CD4-positive, alpha-beta T cell treated with Interleukin-12 subunit alpha and Interleukin-12 subunit beta, for 1 hour (primary cell): ENCODE measurements at places on chromosomes 2 and 18.

DNA sequence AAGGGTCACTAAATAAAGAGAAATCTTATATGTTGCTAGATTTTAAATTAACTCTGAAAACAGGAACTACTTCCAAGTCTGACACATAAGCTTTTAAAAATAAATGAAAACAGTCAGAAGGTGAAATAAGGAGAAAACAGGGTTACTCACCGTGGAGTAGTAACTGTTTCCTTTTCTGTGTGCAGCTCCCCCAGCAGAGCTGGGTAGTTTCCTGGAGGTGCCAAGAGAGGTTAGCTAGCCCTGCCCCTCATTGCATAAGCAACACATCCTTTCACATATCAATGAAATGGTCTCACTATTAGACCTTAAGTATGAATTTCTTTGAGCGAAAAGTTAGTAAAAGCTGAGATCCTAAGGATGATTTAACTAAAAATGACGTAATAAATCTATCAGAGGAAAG lies 54.0 kb upstream of the GPR75 start:
- DNase-seq = peak; percentile 10

DNA sequence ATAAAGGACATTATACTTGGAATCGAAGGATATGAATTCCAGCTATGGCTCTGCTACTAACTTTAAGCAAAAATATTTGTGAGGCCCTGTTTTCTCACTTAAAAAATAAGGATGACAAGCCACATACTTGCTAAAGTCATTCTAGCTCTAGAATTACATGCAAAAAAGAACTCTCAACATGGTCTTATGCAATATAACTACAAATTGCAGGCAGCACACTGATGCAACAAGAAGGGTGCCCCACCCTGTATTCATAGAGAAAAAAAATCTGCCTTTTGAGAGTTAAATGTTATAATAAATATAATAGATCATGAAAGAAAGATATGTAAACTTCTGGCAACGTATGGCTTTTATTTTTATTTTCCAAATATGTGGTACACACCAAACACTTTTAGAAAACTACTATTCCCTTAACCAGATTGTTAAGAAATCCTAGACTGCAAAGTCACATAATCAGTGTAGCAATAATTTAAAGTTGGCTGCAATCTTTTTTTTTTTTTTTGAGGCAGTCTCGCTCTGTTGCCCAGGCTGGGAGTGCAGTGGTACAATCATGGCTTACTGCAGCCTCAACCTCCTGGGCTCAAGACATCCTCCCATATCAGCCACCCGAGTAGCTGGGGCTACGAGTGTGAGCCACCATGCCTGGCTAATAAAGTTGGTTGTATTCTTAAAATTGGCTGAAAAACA lies 40.2 kb upstream of the WDSUB1 start:
- DNase-seq = no peak

DNA sequence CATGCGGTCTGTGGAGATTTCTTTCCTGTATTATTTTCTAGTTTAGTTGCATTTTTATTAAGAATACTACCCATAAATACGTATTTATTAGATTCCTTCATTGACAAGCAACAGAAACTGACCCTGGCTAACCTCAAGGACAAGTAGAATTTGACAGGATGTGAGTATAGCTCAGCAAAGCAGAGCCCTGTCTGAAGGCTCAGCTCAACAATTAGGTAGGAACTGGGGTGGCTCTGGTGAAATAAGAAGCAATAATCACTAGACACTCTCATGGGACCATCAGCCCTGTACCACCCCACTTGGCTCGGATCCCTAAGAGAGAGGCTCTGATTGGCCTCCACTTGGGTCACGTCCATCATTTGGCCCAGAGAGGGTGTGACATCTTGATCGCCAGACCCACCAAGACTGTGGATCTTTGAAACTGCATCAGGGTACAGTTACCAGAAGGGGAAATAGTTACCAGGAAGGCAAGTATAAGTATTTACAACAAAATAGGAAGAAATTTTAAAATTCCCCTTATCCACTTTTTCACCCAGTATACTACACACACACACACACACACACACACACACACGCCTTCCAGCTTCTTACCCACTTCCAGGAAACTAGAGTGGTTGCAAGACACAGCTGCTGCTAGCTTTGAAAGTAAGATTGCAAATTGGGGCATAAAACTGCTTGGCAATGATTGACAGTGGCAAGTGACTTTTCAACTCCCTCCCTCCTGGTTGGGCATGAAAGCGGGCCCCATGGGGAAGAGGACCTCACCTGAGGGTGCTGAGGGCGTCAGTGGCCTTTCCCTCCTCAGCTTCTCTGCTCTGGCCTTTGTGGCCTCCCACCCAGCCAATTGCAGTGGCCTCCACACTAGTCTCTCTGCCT lies 41.8 kb downstream of the KCTD18 start:
- peak; percentile 51 for DNase-seq

- DNase-seq = no peak
Observed at GRCh38 chr2:5588601-5589000, 103.6 kb upstream of the SOX11 start.

DNA sequence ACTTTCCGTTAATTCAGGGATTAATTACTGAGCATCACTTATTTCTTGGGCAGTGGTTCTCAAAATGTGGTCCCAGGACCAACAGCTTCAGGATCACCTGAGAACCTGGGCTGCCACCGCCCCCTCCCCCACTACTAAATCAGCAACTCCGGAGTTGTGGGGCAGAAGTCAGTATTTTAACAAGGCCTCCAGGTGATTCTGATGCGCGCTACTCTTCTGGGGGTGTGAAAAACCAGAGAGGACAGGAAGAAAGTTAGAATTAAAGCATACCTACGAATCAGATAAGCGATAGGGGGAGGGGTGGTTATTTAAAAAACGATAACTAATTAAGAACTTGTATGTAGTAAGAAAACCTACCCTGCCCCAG lies 319 bp downstream of the ZSCAN30 start:
- no peak for DNase-seq
